ENCODE measurements at places on chromosomes 7 and 10.
A peak's percentile ranks its signal among the peaks of the same experiment; 100 is the strongest.

GRCh38 chr7:16745645-16746044 is 7.9 kb upstream of the TSPAN13 start:
- DNase-seq: no peak

DNA sequence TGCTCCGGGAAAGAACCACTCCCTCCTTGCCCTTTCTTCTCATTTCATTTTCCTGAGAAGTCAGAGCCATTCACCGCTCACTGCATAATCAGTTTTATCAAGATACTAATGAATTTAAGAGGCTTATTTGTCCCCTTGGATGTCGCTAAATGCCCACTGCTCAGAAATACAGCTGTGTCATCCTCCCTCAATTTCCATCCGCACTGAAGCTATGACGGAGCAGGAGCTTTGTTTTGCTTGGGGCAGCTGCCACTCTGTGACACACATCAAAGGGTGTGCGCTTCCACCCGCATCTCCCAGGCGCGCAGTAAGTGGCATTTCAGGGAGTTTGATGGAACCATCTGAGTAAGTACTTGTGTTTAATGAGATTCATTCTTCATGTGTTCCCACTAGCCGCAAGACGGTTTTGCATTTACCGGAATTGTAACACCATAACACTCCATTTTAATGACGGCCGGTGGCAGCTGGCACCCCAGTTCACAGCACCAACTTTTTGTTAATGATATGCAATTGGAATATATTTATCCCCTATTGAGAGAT is 103.8 kb upstream of the PARD3 start:
- DNase-seq: no peak

DNA sequence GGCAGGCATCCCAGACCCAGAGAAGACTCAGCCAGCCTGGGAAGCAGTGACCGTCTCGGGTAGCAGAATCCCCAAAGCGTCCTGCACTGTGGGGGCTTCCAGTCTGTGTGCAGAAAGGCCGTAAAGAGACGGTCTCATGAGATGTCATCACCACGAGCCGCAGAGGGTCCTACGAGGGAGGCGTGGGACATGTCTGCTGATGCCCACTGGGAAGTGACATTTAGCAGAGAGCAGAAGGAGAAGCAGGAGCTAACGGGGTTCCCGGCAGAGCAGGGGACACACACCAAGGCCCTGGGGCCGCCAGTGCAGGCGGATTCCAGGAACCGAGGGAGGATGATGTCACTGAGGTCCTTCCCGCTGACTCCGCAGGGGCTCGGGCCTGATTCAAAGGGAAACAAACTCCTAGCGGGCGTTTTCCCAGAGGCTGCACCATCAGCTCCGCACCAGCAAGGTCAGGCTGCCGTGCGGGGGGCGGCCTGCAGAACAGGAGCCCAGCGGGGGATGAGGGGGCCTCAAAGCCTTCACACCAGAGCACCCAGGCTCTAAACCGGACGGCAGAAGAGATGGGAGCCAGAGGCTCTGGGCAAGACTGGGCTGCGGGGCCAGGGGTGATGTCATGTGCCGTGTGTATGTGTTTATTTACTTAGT is 85.4 kb upstream of the PDGFA start:
- DNase-seq: peak; percentile 57

GRCh38 chr10:121375172-121375571 is 223.1 kb downstream of the FGFR2 start:
- no peak for DNase-seq

GRCh38 chr7:80833289-80834268 is 85.3 kb downstream of the SEMA3C start:
- DNase-seq: no peak

DNA sequence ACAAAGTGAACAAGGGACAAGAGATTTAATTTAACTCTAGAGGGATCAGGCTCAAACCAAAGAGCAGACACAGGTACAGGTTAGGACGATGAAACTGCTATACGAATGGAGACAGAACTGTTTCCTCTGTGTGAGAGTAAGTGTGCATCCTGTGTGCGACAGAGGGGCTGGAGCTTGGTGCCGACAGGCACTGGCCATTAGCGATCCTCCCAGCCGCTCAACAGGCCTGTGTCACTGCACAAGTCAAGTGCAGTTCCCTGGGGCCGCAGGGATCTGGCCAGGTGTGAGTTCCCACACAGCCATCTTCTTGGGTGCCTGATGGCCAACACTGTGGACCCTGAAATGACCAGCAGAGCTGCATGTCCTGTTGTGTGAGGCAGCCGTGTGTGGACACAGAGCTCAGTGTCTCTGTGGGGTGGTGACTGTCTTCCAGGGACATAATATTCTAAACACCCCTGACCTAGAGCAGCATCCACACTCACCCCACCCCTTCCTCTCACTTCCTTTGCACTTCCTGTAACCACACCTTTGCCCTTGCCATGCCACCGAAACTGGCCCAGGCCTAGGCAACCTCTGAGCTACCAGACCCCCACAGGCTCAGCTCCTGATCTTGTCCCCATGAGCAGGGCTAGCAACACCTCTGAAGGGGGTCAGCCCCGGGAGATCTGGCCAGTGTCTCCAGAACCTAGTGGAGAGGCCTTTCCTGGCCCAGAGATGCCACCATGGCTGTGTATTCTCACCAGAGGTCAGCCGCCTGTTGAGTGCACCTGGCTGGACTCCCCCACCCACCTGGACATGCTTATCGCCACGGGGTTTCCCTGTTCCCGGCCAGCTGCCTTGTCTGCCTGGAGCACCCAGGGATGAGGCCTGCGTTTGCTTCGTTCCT is 11.7 kb upstream of the TBRG4 start:
- DNase-seq: no peak

GRCh38 chr7:99398891-99399445 is 9.4 kb downstream of the PDAP1 start:
- DNase-seq: no peak

- no peak for DNase-seq
Observed at GRCh38 chr7:5656233-5656632, 125.2 kb downstream of the RNF216 start.

DNA sequence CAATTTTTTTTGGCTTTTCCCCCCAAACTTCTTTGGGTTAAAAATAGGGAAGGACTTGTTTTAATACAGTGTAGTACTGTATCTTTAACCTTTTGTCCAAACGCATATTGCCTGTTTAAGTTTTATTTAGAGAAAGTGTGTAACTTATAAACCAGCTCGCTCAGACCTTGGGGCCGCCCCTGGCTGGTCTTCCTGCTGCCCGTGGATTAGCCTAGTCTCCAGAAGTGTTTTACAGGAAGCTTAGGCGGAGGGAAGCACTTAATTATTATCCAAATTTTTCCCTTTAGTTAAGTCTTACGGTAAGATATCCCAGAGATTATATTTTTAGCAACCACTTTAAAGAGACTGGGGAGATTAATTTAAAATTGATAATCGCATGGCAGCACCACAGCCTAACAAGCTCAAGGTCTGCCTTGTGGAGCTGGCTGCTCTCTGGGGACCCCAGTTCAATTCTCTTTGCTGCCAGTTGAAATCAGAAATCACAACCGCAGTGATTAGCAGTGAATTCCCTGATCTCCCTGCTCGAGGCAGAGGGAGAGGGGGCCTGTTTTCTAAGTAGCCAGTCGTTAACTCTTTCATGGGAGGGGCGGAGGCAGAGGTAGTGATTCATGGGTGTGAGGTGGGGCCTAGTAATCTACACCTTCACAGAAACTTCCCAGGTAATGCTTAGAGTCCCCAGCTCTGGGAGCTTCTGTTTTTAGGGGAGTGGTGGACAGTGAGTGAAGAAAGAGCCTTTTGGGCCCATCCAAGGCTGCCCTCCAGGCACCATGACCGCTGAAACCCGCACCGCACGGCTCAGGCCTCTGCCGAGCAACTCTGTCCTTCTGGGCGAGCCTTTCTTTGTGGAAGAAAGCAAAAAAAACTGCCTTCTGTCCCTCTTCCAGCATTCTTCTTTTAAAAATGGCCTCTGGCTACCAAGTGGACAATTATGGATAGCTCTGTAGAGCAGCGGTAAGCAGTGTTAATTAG is 548.7 kb upstream of the GALNT17 start:
- DNase-seq: no peak

DNA sequence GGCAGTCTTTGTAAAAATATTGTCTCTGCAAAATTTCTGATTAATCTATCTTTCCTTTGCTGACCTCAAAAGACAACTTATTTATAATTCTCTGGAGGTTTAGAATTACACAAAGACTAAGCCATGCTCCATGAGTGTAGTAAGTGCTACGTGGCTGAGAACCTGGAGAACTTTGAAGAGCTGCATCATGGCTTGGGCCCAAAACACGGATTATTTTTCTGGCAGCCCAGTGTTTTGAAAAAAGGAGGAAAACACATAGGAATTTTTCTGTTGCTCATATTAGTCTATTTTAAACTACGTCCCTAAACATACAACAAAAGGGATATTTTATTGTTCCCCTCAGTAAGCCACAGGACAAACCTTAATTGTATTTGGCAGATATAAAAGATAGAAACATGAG is 360.7 kb upstream of the MYO3A start:
- no peak for DNase-seq

DNA sequence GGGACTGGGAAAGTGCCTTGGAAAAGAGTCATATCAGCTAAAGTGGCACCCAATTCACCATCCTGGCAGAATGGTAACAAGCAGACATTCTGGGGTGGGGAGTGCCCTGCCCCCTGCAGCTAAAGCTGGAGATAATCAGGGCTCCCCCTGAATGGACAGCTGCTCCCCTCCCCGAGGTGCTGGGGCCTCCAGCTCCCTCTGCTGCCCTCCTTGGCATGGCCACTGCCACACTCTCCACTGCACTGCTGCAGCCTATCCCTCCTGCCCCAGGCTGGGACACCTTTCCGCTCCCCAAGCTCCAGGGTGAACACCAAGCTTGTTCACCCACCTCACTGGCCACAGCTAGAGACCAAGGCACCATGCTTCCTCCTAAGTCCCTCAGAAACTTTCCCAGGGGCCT is 9.8 kb upstream of the PARD3 start:
- DNase-seq: no peak
